ENCODE measurements at places on chromosomes 11 and 22.
A peak's percentile ranks its signal among the peaks of the same experiment; 100 is the strongest.

DNA sequence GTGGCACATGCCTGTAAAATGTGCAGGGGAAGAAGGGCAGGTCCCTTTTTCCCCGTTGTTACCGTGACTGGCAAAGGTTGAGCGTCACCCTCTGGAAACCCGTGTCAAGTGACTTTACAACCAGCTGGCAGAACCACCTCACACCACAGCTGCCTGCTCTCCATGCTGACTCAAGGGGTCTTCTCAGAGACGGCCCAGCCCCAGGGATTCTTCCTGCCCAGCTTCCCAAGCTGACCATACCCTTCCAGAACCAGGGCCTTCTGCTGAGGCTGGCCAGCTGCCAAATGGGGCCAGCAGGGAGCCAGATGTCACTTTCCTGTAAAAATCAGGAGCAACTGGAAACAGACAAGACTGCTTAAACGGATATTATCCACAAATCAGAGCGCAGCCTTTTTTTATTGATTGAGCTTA, 6.3 kb downstream of the PC start:
- DNase-seq: no peak

DNA sequence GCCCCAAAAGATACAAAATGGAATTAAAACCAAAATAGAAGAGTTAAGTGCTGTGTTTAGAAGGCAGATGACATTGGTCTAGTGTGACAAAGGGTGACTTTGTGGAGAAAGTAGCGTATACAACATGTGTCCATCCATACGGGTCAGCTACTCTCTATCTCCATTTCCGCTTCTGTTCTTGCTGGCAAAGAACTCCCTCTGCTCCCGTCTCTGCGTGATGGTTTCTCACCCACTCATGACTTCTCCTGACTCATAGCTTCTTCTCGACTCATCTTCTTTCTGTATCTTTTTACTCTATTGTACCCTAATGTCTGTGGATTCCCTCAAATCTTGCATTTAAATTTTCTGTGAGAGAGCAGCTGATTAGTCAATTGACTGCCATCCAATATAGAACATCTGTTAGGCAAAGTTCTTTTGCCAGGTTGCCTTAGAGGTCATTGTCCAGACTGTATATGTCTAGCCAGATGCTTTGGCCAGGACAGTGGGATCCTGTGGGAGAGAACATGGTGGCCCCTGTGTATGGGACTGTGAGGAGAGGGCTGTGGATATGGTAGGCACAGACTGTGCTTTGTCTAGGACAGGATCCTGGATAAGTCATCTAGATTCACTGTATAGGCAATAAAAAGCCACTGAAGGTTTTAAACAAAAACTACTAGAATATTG, 28.4 kb downstream of the MMP13 start:
- DNase-seq: no peak

- no peak for DNase-seq
Observed at GRCh38 chr11:79157738-79158137, 283.1 kb downstream of the TENM4 start.

GRCh38 chr11:44110231-44110679, 14.8 kb downstream of the EXT2 start:
- peak; percentile 45 for DNase-seq

DNA sequence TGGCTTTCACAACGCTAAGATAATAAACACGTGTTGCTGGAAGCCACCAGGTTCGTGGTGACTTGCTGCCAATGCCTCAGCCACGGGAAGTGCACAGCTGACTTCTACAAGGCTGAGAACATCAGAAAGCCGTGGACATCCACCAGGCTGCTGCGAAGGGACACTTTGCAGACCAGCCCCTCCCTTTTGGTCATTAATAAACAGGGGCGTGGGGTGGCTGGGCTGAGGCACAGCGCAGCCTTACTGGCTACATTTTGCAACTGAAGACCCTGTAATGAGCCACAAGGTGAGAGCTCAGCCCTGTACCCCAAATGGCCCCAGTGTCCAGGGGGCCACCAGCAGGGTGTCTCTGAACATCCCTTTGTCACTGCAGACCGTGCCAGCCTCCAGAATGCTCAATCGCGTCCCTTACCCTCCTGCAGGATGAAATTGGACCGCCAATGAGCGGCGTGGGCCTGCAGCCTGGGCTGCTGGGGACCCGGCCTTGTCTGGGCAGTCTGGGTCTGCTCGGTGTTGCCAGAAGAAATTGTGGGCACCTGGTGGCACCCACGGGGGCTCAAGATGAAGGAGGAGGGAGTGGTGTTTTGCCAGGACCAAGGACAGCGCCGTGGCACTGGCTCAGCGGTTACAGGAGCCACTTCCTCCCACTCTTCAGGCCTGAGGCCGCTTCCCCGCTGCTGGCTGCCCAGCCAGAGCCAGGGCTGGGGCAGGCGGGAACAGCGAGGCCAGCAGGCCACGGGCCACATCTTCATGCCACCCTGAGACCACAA, 181.9 kb downstream of the CTTN start:
- peak; percentile 67 for DNase-seq

DNA sequence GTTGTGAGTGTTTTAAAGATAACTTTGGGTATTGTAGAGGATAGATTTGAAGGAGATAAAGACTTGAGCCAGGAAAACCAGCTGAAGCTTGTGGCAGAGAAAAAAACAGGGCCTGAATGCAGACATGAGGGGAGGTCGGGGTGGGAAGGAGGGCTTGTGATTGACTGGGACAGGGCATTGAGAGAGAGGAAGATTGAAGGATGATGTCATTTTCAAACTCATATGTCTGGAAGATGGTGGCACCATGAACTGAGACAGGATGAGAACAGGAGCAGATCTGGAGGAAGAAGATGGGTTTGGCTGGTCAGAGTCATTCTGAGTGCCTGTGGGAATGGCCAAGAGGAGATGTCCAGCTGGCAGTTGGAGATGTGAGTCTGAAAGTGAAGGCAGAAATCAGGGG, 14.7 kb downstream of the CSNK2A3 start:
- DNase-seq: no peak

DNA sequence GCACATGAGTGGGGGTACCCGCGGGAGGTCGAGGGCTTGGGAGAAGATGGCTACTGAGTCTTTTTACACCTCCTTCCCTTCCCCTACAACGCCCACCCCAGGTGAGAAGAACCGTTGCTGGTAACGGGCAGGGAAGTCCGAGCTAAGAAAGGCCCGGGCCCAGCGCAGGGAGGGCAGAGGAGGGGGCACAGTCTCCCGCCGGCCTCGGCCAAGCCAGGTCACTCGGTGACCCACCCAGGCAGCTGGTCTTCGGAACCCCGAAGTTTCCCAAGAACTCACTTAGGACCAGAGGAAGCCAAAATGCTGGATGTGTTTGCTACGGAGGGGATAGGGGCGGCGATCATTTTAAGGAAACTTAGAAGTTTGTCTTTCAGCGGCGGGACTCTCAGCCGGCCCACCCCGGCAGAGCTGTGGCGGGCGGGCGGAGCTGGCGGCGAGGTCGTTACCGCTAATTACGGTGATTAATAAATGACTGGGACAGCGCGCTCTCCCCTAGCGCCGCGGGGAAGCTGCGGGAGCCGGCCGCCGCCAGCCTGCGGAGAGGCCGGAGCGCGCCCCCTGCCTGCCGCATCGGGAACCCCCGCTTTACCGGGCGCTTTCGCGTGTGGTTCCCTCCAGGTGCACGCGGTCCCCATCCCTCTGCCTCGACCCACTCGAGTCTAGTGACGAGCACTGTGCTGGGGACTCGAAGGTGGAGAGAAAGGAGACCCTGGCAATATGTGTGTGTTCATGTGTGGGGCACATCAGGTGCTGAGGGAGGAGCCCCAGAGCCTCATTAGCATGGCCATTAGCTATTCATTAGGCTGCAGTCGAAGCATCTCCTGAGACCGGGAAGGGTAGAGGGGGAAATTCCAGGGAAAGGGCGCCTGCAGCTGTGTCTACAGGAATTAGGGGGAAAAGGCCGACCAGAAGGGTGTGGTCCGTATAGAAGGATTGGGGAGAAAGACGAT, 945 bp downstream of the ROBO3 start:
- DNase-seq: no peak

DNA sequence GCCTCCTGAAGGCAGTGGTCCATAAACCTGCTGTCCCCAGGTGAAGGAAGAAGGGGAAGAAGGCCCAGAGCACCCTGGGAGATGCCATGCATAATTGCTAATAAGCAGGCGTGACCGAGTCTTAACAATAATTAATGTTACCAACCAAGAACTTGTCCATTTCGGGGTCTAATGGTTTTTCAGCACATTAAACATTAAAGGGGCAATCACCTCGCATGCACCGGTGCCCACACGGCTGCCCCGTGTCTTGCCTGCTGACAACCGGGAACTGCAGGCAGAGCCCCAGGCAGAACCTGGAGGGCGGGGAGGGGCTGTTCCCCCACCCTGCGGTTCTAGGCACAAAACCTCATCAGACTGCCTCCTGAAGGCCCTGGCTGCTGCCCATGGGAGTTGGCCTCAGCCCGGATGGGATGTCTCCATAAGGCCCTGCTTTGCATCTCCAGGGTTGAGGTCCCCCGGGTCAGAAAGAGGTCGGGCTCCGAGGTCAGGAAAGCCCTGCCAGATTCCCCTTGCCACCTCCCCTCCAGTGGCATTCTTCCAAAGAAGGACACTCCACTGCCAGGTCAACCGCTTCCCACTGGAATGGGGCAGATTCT, 169.0 kb downstream of the BUD13 start:
- no peak for DNase-seq

- DNase-seq: peak; percentile 52
Observed at GRCh38 chr22:46367707-46368191, 32.2 kb downstream of the TRMU start.

- DNase-seq: no peak
Observed at GRCh38 chr11:25742800-25743199, 589.1 kb upstream of the ANO3 start.

GRCh38 chr11:10669258-10670033, 24.1 kb downstream of the IRAG1 start:
- DNase-seq: no peak

DNA sequence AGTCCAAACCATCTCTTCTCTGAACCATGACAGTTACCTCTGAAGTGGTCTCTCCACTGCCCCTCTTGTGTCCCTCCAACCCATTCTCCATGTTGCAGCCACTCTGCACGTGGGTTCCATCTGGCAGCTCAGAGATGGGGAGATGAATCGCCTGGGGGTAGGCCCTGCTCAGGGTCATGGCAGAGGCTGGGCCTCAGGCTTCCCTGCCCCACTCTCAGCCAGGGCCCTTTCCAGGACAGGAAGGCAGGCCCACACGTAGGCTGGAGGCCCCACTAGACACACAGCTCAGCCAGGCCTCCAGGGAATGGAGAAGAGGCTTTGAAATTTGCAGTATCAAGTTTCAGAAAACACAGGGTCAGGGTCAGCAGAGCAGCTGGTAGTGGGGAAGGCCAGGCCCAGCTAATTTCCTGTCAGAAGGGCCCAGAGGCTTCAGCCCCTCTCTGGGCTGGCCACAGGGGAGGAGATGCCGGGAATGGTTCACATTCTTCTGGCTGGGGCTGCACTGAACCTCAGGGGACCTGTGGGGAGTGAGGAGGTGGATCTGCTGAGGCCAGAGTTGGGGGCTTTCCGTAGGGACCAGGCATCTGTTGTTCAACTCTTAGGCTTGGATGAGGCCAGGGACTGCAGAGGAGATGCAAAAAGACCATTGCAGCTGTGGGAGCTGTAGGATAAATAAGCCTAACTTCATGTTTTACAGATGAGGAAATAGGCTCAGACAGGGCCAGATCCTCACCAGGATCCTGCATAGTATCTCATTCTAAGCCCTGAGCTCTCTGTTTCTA, 101.6 kb downstream of the SWAP70 start:
- no peak for DNase-seq

GRCh38 chr11:93143800-93144199, 54.0 kb downstream of the SLC36A4 start:
- peak; percentile 13 for DNase-seq

GRCh38 chr11:100072131-100072530, 615.0 kb upstream of the ARHGAP42 start:
- no peak for DNase-seq

DNA sequence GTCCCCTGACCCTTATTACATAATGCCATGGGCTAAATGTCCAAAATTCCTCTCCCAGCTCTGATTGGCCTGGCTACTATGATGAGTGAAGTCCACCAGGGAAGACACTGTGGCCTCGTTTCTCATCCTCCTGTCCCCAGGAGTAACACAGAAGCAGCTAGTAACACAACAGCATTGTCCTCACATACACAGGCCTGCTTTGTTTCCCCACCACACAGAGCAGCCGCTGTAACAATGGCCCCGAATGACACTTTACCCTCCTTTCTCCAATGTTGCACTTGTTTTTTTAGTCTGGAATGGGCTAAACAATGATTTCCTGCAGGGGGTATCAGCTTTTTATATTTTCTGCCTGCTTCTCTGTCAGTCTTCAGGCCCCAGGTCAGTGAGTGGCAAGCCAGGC, at the start of gene PRR5L:
PRR5L (plus strand) TSS at position 363 of the 400 bp plus-strand sequence. CDS start 104,834 bp downstream, outside the sequence.
- no peak for DNase-seq

- no peak for DNase-seq
Observed at GRCh38 chr22:43726322-43726721, 85.8 kb downstream of the EFCAB6 start.

DNA sequence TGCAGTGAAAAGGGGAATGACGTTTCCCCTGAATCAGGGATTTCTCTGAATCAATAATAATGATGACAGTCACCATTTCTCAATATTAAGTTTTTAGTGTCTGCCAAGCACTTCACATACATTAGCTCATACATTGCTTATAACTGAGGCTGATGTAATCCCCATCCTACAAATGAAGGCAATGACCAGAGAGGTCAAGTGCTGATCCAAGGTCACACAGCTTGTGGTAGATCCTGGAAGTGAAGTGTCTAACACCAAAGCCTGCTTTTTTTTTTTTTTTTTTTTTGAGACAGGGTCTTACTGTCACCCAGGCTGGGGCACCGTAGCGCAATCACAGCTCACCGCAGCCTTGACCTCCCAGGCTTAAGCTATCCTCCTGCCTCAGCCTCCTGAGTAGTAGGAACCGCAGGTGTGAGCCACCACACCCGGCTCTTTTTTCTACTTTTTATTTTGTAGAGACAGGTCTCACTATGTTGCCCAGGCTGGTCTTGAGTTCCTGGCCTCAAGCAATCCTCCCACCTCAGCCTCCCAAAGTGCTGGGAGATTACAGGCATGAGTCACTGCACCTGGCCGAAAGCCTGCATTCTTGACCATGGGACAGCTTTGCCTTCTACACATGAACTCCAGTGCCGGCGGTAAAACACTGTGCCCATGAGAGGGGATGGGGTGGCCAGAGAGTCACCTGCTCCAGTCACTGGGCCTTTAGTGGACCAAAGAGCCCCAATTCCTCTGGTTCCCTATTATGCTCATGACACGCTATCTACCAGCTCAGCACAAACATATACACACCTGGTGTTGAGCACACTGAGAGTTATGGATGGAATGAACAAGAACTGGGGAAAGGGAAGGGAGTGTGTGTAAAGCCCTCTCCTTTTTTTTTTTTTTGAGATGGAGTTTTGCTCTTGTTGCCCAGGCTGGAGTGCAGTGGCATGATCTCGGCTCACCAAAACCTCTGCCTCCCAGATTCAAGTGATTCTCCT, 17.4 kb downstream of the ARHGAP1 start:
- DNase-seq: no peak

Data from MV-4-11 (cell line).